A549 treated with CORT108297 at 1 μM for 4 hours (cell line): ENCODE measurements at places on chromosomes 4 and X. TPM values are rescaled to one million over a fixed set of nuclear protein-coding genes. Genes with fewer than 3 reads are reported as not detected.

Gene SMAD1
- total RNA-seq, result 9.0 to 13.8 TPM (median 10.3 TPM) in 5 replicates

Gene GAGE12H
- total RNA-seq, result not detected in 5 replicates

Gene SOD3
- not detected in 5 replicates for total RNA-seq

Gene CDS1
- total RNA-seq, result 0.76 to 1.1 TPM (median 0.78 TPM) in 5 replicates

Gene LRRC66
- total RNA-seq, result 0.05 to 0.18 TPM (median 0.10 TPM) in 5 replicates
